ENCODE measurements at places on chromosomes 6 and 20. TPM values are rescaled to one million over a fixed set of nuclear protein-coding genes. Genes with fewer than 3 reads are reported as not detected.

Gene MCM8
- total RNA-seq, result 24.3 TPM

Gene HLA-DRB1
- not detected for total RNA-seq

Gene TUBB1
- total RNA-seq, result not detected

Gene LRP11
- 36.5 TPM for total RNA-seq

Gene PAX1
- not detected for total RNA-seq

Gene CTCFL
- not detected for total RNA-seq

Gene APCDD1L
- total RNA-seq, result 0.07 TPM

Gene CALHM5
- total RNA-seq, result 0.06 TPM

Gene ARG1
- not detected for total RNA-seq

Gene RBBP8NL
- total RNA-seq, result 0.52 TPM

Gene EEF1A2
- total RNA-seq, result 144 TPM

Gene IL17F
- not detected for total RNA-seq

Measured in A549 treated with Mapracorat at 1 μM for 4 hours (cell line).